ENCODE measurements at places on chromosomes 11 and 22.
A peak's percentile ranks its signal among the peaks of the same experiment; 100 is the strongest.

DNA sequence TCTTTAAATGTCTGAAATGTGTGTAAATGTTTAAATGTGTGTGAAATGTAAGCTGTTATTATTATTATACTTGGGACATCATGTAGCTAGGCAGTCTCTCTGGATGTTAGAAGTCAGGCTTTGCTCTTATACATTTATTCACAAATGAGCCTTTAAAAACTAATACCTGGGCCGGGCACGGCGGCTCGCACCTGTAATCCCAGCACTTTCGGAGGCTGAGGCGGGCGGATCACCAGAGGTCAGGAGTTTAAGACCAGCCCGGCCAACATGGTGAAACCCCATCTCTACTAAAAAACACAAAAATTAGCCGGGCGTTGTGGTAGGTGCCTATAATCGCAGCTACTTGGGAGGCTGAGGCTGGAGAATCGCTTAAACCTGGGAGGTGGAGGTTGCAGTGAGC lies 21.7 kb upstream of the CTTN start:
- DNase-seq: no peak

DNA sequence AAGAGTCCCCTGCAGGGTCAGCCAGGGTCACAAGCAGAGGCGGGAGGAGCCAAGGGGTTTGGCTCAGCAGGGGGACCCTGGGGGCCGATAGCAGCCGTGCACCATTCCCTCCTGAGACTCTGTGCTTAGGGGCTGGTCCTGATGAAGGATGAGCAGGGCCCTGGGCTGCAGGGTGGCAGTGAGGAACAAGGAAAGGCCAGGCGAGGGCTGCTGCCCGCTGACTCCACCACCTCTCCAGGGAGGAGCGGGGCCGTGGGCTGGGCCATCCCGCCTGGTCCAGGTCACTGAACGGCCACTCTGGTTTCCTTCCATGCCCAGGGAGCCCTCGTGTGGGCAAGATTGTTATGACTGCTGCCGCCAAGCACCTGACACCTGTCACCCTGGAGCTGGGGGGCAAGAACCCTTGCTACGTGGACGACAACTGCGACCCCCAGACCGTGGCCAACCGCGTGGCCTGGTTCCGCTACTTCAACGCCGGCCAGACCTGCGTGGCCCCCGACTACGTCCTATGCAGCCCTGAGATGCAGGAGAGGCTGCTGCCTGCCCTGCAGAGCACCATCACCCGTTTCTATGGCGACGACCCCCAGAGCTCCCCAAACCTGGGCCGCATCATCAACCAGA lies 9.2 kb upstream of the NDUFS8 start:
- no peak for DNase-seq

DNA sequence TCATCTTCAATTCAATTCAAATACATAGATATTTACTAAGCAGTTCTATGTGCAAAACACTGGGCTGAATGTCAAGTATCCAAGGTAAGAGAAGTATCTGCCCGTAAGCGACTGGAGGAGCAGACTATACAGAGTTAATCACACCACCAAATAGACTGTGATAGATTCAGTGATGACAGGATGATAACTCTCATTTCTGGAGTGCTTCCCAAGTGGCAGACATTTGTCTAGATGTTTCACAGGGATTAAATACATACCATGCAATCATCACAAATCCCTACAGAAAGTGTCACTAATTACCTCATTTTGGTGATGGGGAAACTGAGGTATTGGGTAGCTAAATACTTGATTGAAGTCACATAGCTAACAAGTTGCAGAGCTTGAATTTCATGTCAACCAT lies 508.7 kb upstream of the TENM4 start:
- no peak for DNase-seq

- no peak for DNase-seq
Observed at GRCh38 chr11:57974848-57975601, 48.7 kb upstream of the OR9Q1 start.

GRCh38 chr11:106565326-106565725 lies 452.9 kb downstream of the GUCY1A2 start:
- no peak for DNase-seq

GRCh38 chr11:78313898-78314297 lies 103.7 kb downstream of the GAB2 start:
- DNase-seq: no peak

DNA sequence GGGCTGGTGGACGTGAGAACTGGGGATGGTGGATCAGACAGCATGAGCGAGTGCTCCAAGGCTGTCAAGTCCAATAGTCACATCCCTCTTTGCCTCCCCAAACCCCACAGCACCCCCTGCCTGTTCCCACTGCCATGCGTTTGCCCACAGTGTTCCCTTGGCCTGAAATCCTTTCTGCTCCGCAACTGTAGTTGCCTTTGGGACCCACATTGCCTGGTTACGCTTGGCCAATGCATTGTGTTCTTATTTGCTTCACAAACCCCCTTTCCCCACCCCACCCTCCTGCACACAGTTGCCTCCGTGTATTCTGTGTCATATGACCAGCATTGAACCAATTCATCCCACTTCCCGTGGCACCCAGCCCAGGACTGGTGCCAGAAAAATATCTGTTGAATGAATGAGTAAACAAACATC lies 2.1 kb upstream of the KIAA0930 start:
- no peak for DNase-seq

DNA sequence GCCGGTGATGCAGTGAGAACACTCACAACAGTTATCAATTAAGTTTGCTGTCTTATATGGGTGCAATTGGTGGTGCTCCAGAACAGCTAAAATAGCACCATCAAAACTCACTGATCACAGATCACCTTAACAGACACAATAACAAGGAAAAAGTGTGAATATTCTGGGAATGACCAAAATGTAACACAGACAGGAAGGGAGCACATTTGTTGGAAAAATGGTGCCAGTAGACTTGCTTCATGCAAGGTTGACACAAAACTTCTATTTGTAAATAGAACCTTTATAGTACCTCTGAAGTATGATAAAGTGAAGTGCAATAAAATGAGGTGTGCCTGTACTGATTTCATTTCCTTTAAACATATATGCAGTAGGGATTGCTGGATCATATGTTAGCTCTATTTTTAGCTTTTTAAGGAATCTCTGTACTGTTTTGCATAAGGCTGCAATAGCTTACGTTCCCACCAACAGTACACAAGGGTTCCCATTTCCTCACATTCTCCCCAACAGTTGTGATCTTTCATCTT lies 56.7 kb upstream of the GLYATL1B start:
- DNase-seq: no peak

DNA sequence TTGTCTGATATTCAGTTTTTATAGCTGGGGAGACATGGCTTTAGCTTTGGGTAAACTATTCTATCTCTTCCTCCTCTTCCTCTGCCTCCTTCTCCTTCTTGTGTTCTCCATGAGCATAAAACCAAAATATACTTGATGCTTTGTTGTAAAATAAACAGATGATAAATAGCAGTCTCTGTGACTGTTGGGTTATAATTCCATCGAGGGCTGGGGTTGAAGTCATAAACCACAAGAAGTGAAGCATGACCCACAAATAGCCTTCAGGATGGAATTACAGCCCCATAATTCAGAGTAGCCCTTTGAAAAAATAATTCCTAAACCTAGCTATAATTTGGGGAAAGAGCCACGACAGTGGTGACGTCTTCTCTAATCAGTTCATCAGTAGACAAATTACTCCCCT lies 177.7 kb downstream of the SNX19 start:
- DNase-seq: no peak

- no peak for DNase-seq
Observed at GRCh38 chr11:91694331-91694730, 530.3 kb upstream of the FAT3 start.

DNA sequence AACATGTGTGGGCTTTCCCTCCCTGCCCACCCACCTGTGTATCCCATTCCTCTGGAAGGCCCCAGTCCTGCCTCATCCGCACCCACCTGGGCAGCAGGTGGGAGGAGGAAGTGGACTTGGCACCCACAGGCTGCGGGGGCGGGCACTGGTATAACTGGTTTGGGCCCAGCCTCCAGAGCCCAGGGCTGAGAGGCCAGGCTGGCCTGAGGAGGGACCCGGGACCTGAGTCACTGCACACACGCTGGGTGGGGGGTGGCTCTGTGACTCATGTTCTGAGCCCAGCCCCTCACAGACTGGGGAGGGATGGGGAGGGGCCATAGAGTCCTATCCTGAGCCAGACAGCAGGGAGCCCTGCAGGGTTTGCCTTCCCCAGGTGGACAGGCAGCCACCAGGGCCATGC lies 16.7 kb downstream of the PHLDA2 start:
- DNase-seq: no peak

DNA sequence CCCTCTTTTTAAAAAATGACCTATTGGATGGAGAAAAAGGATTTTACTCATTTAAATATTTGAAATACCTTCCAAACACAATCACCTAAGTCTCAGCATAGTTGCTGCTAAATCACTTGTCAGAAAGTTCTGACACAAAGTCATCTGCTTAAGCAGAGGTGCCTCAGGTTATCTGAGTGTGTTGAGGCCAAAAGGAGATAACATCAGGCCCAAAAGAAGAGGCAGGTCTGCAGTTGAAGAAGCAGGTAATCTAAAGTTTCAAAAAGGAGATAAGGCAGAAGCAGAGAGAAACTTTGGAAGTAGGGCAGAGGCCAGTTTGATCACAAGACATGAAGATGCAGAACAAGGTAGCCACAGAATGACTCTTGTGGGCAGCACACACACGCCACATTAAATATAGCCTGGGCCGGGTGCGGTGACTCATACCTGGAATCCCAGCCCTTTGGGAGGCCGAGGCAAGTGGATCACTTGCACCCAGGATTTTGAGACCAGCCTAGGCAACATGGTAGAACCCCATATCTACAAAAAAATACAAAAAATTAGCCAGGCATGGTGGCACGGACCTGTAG lies 175.7 kb upstream of the API5 start:
- no peak for DNase-seq

- no peak for DNase-seq
Observed at GRCh38 chr22:39598017-39598965, 27.7 kb downstream of the CACNA1I start.

DNA sequence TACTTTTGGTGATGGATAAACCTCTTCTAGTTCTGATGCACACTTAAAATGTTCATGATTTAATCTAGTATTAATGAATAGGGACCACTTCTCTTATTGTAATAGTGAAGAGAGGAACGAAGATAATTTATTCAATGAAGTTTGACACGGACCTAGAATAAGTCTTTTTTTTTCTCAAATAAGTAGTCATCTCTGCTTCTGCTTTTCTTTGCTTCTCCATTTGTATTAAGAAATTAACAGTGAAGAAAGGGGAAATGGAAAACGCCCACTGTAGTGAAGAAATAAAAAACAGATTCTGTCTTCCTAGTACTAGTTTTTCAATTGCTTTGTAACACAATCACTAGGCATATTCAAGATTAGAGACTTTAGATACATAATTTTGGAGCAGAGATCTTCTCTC lies 73.0 kb downstream of the CD44 start:
- no peak for DNase-seq

DNA sequence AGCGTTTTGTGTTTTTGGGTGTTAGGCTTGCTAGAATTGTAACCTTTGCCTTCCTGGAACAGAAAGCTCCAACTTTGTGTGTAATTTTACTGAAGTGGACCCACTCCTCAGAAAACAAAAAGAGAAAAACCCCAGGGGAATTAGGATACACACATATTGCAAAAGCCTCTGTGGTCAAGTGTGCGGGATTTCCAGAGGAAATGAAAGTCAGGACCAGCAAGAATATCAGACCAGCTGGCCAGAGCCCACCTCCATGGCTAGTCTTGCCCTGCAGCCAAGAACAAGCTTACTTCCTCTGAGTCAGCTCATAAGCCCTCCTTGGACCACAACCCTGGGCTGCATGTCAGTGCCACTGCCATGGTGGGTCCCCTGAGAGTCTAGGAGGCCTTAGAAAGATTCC lies 37.0 kb upstream of the FTH1 start:
- peak; percentile 60 for DNase-seq

GRCh38 chr11:11608783-11609232 lies 13.0 kb downstream of the GALNT18 start:
- no peak for DNase-seq

DNA sequence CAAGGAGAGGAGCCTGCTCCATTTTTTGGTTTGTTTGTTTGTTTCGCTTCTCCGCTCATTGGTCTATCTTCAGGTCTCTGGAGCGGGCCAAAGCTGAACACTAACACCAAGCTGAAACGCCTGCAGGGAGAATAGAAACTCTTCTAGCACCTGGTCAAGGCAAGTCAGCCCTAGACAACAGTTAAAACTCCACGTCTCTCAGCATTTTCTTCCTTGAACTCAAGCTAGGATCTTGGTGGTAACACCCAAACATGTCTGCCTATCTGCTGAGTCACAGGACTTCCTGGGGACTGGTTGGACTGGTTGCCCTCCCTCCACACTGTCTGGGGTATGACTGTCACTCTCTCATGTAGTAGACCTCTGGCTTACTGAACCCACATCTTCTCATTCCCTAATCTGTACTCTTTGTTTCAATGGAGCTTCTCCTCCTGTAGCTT lies 23.9 kb upstream of the RBFOX2 start:
- DNase-seq: no peak

DNA sequence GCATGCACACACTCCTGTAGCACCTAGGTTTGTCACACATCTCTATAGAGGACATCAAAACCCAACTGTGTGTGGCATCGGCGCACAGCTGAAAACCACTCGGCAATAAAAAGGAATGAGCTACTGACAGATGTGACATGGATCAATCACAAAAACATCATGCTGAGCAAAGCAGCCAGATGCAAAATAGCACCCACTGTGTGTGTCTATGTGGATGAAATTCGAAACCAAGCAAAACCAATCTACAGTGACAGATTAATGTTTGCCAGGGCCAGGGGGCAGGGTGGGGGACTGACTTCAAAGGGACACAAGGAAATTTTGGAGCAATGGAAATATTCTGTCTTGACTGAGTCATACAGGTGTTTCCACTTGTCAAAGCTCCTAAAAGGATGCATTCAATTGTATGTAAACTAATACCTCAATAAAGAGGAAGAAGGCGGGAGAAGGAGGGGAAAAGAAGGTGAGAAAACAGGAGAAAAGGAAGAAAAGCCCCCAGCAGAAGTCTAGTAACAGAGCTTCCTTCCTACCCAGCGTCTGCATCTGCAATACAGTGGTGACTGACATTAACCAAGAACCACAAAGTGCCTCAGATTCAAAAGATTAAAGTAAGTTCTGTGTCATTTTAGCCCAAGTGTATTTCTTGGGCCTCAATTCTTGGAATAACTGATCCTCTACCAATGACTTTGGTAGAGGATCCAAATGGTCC lies 49.8 kb downstream of the PACSIN2 start:
- no peak for DNase-seq

DNA sequence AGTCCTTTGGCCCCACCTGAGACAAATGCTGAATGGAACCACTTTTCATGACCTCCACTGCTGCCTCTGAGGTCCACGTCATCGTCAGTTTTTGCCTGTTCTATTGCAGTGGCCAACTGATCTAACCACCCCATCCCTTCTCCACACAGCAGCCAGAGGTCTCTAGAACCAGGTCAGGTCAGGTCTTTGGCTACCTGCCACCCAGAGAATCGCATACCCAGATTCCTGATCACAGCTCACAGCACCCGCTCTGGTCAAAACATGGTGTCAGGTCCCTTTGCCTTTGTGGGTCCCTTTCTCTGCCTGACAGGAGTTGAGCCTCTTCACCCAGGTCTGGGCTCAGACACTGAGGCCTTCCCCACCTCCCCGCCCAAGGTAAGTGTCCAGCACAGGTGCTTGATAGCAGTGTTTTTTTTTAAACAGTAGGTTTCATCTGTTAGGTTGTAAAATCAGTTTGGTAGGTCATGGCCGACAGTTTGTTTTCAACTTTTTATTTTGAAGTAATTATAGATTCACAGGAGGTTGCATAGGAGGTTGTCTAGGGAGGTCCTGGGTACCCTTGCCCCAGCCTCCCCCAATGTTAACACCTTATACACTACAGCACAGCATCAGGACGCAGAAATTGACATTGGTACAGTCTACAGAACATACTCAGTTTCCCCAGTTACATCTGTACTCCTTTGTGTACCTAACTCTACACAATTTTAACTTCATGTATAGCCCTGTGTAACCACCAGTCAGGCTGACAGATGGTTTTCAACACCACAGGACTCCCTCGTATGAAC lies 6.9 kb downstream of the C22orf39 start:
- DNase-seq: no peak
